Progenitor cell of endocrine pancreas (in vitro differentiated cells): ENCODE measurements at places on chromosomes 3 and 15.

DNA sequence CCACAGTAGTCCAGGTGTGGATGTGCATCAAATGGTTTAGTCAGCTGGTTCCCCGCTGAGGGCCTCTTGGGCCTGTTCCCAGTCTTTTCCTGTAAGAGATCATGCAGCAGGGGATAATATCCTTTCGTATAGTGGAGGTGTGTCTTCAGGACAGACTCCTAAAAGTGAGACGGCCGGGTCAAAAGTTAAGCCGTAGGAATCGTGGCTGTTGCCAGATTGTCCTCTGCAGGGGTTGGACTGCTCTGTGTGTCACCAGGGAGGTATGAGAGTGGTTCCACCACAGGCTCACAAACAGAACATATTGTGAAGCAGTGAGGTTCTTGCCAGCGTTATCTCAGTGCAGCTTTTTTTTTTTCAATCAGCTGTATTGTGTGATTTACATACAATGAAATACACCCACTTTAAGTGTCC, 95.0 kb downstream of the VGLL4 start:
- DNase-seq = no peak

DNA sequence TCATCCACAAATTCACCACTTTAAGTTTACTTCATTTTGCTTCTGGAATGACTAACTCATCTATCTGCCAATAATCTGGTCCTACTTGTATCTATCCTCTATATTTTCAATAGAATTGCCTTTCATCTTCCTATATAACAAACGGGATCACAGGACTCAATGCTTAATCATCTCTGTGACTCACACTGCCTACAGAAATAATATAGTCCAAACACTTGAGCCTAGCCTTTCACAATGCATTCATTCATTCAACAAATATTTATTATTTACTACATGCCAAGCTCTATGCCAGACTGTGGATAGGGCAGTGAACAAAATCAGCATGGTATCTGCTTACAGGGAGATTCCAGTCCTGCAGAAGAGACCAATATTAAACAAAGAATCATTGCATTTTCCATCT, 16.6 kb upstream of the AGTR1 start:
- no peak for DNase-seq

DNA sequence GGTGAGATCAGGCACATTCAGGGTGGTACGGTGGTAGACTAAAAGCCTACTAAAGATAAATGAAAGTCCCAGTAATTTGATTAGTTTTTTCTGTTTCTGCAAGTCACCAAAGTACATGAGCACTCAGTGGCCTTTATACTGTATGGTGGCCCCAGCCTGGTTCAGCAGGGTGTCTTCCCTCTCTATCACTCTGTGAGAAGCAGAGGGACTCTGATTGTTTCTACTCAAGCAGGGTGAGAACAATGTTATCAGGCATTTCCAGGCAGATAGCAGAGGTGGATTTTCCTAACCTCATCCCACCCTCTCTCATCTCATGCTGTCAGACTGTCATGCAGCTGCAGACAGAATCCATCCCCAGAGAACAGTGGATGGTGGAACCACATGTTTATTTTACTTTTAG, 71.5 kb upstream of the BFSP2 start:
- no peak for DNase-seq

GRCh38 chr3:63661242-63661641, 8.8 kb downstream of the SNTN start:
- DNase-seq = no peak

DNA sequence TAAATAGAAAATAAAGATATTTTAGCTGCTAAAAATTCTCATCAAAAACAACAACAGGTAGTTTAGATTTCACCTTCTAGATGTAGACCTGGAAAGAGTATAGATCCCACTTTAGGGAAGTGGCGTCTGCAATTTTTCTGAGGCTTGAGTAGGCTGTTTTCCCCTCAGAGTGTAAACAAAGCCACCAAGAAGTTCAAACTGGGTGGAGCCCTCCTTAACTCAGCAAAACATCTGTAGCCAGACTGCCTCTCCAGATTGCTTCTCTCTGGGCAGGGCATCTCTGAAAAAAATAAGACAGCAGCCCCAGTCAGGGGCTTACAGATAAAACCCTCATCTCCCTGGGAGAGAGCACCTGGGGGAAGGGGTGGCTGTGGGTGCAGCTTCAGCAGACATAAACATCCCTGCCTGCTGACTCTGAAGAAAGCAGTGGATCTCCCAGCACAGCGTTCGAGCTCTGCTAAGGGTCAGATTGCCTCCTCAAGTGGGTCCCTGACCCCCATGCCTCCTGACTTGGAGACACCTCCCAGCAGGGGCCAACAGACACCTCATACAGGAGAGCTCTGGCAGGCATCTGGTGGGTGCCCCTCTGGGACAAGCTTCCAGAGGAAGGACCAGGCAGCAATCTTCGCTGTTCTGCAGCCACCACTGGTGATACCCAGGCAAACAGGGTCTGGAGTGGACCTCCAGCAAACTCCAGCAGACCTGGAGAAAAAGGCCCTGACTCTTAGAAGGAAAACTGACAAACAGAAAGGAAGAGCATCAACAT, 259.6 kb downstream of the STXBP5L start:
- DNase-seq = no peak

DNA sequence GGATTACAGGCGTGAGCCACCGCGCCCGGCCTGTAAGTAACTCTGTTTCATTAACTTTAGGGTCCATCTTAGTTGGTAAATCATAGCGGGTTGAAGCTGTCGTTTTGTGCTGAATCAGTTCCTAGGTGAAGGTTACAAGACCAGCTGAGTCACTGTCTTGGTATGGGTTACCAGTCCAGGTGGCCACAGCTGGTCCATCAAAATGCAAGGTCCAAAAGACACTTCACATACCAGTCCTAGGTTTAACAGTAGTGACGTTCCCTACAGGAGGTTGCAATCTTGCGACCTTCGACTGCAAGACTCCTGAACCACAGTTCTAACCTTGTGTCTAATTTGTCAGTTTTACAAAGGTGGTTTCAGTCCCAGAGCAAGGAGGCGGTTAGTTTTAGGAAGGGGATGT, 160.1 kb upstream of the ATP10A start:
- no peak for DNase-seq

DNA sequence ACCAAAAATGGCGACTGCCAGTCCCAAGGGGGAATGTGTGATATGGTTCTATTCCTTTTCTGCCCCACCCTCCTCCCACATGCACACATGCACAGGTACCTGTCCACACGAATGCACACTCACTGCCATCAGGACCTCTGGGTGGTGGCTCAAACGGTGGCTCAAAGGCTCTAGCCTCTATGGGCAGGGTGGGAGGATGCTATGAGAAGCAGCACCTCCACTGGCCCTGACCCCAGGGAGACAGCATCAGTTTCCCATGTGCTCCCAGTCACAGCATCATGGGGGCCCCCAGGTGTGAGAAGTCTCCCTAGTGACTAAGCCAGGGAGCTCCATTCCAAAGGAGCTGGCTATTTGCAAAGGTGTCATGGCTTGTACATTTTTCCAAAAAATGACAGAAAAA, 15.9 kb downstream of the SEMA3G start:
- no peak for DNase-seq

DNA sequence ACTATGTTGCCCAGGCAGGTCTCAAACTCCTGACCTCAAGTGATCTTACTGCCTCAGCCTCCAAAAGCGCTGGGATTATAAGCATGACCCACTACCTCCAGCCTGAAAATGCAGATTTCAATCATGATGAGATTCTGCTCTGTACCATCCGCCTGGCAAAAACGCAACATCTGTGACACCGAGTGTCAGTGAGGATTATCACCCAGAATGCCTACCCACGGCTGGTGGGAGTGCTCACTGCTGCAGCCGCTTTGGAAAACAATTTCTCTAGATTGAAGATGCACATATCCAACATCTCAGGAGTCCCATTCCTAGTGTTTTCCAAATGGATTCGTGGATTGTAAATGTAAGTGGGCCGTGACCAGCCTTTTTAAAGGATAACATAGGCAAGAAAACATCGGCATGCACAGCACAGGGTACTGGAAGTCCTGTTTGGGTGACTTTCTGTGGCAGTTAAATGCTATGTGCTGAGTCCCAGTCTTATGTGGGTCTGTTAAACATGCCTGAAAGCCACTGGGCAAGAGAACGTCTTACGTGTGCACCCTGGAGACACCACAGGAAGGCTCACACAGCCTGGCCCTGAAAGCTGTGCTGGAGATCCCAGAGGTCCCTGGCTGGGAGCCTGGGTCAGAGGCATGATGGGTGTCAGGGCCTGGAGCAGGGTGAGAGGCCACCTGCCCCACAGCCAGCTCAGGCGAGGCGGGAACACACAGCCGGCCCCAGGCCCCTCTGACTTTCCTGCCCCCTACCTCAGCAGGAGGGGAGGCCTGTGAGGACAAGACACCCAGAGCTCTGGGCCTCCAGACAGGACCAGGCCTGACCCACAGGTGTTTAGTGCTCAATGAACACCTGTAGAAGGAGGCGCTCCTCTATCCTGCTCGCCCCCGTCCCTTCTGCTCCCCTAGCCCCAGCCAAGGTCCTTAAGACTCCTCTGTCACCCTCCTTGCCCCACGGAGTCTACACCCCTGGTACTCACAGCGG, 918 bp downstream of the PRSS50 start:
- DNase-seq = no peak

DNA sequence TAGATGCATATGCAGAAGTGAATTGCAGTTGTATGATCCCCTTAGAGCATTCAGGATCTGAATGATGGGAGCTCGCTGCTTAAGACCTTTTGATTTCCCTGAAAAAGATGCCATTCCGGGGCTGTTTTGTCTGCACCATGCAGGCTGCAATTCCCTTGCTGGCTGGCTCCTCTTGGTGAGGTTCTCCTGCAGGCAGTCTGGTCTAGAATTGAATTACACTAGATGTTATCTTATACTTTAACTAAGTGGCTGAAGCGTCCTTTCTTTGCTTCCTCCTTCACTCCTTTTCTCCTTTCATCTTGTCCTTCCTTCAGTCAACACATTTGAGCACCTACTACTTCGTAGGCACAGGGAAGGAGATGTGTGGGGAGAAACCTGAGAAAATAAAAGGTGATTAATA, 18.6 kb upstream of the MYZAP start:
- no peak for DNase-seq

DNA sequence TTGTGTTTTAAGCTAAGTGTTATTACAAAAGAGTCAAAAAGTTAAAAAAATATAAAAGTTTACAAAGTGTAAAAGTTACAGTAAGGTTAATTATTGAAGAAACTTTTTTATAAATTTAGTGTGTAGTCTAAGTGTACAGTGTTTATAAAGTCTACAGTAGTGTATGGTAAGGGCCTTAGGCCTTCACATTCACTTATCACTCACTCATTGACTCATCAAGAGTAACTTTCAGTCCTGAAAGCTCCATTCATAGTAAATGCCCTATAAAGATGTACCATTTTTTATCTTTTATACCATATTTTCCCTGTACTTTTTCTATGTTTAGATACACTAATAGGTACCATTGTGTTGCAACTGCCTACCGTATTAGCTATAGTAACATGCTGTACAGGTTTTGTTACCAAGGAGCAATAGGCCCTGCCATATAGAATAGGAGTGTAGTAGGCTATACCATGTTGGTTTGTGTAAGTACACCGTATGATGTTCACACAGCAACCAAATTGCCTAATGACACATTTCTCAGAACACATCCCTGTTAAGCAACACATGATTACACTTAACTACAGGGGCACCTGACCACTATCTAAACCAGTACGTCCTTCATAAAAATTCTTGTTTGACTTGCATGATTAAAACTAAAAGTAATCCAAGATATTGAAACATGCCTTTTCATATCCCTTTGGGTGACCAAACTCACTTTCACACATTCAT, 17.2 kb downstream of the RAD18 start:
- DNase-seq = no peak

DNA sequence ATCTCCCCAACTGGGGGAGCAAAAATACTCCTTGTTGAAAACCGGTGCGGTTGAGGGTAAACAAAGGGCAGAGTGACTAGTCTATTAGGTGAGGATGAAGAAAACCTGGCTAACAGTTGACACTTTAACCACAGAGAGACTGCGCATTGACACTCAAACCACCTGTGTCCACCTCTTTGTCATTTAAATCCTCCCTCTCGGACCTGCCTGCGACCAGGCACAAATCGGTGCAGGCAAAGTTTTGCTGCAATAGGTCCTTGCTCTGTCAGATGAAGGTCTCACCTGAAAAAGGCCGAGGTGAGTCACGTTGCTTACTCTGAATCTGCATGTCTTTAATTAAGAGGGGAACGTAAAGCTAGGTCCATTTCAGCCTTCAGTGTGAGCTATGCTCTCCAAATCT, 494.1 kb upstream of the DPPA4 start:
- no peak for DNase-seq

DNA sequence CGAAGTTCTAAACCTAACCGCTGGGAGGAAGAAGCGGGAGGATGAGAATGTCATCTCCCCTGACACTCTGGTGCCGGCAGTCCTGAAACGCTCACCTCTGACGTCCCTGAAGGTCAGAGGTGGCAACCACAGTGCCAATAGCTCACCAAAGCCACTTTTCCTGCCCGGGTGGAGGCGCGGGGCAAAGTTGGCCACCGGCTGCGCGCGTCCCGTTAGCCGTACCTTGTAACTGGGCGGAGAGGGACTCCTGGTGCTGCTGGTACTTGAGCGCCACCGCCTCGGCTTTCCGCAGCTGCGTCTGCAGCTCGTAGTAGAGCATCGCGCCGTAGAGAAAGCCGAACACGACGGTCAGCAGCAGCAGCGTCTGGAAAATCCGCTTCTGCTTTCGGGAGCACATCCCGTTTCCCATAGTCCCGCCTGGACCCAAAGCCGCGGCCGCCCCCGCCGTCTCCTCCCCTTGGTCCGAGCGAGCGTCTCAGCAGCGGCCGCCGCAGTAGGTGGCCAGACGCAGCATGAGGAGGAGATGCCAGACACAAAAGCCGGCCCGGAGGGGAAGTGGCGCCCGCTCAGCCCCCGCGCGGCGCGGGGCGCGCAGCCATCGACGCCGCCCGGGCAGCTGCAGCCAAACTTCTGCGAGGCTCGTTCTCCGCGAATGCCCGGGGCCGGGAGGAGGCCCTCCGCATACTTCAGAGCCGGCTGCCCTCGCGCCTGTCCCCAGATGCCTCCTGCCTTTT, 680 bp downstream of the GOLIM4 start:
- peak; percentile 12 for DNase-seq

- no peak for DNase-seq
Observed at GRCh38 chr3:191699546-191699945, 238.6 kb downstream of the PYDC2 start.

DNA sequence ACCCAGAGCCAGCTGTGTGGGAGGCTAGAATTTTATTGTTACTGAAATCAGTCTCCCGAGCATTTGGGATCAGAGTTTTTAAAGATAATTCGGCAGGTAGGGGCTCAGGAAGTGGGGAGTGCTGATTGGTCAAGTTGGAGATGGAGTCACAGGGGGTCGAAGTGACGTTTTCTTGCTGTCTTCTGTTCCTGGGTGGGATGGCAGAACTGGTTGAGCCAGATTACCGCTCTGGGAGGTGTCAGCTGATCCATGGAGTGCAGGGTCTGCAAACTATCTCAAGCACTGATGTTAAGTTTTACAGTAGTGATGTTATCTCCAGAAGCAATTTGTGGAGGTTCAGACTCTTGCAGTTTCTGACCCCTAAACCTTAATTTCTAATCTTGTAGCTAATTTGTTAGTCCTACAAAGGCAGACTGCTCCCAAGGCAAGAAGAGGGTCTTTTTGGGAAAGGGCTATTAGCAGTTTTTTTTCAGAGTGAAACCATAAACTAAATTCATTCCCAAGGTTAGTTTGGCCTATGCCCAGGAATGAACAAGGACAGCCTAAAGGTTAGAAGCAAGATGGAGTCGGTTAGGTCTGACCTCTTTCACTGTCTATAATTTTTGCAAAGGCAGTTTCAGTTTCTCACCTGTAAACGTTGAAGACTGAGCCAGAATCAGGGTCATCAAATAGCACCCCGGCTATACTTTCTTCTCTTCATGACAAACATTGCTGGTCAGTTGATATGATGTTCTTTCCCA, 28.2 kb downstream of the FLNB start:
- DNase-seq = no peak
